ENCODE measurements at places on chromosomes 2 and 18.

GRCh38 chr2:108226564-108226963 lies 13.2 kb upstream of the SULT1C3 start:
- no peak for DNase-seq

GRCh38 chr2:138209009-138209408 lies 244.7 kb downstream of the HNMT start:
- no peak for DNase-seq

- DNase-seq: no peak
These were observed 98.0 kb downstream of the MARCHF4 start for GRCh38 chr2:216274194-216274840.

DNA sequence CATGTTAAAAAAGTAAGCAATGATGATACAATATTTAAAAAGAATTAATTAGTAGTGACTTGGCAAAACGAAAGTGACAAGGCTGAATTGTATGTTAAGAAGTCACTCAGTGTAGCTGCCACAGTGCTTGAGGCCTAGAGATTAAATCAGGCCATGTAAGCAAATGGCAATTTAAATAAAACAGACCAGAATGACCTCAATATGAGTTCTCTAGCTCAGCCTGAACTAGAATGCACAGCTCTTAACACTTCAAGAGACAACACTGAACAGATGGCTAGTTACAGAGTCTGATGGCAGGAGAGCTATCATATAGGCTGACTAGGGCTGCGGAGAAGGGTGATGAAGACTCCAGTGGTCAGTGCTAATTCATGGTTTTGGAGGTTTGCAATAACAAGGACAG lies 117.9 kb upstream of the ZBTB14 start:
- DNase-seq: no peak

GRCh38 chr2:230842473-230842872 lies 22.3 kb upstream of the ITM2C start:
- no peak for DNase-seq

DNA sequence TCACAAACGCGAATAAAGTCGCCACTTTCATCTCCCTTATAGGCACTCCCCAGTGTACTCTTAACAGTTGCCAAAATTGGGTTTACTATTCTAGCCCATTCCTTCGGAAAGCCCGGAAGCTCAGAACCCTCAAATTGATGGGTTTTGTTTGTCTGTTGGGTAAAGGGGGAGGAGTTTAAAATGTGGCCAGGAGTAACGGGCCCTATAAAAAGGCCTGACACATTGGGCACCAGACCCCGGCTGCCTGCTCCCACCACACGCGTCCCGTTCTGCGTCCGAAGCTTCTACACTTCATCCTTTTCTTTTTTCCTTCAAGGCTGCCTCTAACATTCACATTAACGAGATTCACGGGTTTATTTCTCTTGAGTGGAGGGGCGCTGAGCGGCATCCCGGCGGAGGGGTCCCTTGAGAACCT lies 837 bp downstream of the NHEJ1 start:
- DNase-seq: no peak

GRCh38 chr2:14451312-14451711 lies 181.2 kb upstream of the LRATD1 start:
- DNase-seq: no peak

GRCh38 chr2:175476374-175476773 lies 294.9 kb upstream of the ATP5MC3 start:
- DNase-seq: no peak

- no peak for DNase-seq
These were observed 1588.5 kb upstream of the PIK3C3 start for GRCh38 chr18:40366521-40366920.

DNA sequence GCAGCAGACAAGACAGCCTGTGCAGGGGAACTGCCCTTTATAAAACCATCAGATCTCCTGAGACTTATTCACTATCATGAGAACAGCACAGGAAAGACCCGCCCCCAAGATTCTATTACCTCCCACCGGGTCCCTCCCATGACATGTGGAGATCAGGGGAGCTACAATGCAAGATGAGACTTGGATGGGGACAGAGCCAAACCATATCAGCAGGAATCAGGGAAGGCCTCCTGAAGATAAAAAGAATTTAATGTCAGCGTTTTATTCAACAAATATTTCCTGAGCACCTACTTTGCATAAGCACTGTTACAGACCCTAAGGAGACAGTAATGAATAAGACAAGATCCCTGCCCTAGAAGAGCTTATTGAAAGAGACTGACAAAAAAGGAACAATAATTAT lies 105.0 kb downstream of the AP1S3 start:
- DNase-seq: no peak

GRCh38 chr2:144455987-144456386 lies 63.9 kb downstream of the ZEB2 start:
- DNase-seq: no peak

DNA sequence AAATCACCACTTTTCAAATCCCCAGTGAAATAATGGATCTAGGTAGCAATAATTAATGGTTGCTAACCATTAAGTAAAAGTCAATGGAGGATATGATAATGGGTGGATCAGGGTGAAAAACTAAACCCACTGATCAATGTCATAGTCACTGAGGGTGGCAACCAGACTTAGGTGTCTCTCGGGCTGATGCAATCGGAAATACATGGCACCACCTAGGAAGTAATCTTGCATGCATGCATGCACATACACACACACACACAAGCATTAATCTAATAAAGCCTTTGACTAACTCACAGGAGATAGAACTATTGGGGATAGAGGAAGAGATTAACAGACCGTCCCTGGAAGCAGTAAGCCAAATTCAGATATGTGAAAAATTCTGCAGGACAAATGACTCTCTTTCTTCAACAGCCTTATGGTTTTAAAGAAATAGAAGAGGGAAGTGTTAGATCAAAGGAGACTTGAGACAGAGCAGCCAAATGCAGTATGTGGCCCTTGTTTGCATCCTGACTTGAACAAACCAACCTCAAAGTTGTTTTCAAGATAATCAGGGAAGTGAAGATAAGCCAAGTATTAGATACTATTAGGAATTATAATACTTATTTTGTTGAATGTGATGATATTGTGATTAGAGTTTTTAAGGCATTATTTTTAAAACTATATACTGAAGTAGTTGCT lies 186.0 kb upstream of the RMP24 start:
- no peak for DNase-seq

DNA sequence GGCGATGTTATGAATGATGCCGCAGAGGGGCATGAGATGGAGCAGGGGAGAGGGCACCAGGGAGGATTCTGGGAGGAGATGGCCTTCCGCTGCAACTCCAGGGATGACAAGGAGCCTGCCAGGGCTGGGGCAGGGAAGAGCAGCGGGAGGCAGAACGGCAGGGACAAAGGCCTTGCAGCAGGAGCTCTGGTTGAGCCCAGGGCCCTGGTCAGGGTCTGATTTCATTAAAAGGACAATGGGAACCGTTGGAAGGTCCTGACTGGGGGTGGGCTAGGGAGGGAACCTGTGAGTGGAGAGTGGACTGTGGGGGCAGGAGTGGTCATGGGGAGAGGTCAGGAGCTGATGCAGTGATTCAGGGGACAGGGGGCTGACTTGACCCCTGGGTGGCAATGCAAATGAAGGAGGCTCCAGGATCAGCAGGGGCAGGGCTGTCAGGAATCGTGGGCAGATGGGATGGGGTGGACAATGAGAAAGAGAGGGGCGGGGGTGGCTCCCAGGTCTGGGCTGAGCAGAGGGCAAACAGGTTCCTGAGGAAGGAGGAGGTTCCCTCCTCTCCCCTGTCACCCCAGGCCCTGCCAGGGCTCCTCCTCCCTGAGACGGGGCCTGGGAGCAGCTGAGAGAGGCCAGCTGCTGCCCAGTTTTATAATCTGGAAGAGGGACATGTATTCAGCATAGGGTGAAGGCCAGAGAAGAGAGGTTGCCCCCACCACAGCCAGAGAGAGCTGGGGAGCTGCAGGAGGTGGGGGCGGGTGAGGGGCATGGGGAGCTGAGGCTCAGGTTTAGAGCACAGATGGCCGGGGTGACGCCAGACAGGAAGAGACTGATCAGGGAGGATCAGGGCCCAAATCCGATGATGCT lies 7.3 kb upstream of the DUSP2 start:
- no peak for DNase-seq

GRCh38 chr18:27839141-27839540 lies 337.8 kb downstream of the CDH2 start:
- DNase-seq: no peak

DNA sequence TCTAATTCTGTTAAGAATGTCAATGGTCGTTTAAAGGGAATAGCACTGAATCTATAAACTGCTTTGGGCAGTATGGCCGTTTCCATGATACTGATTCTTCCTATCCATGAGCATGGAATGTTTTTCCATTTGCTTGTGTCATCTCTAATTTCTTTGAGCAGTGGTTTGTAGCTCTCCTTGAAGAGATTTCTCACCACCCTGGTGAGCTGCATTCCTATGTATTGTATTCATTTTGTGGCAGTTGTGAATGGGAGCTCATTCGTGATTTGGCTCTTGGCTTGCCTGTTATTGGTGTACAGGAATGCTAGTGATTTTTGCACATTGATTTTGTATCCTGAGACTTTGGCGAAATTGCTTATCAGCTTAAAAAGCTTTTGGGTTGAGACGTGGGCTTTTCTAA lies 38.3 kb upstream of the WDR75 start:
- DNase-seq: no peak

GRCh38 chr2:37324786-37325624 lies at the start of gene PRKD3:
TSS of gene PRKD3 (minus strand) at chr2:37324833. CDS start at chr2:37316524, 8,309 bp downstream.
- peak; percentile 14 for DNase-seq

GRCh38 chr18:7023581-7023980 lies 94.0 kb downstream of the LAMA1 start:
- no peak for DNase-seq

DNA sequence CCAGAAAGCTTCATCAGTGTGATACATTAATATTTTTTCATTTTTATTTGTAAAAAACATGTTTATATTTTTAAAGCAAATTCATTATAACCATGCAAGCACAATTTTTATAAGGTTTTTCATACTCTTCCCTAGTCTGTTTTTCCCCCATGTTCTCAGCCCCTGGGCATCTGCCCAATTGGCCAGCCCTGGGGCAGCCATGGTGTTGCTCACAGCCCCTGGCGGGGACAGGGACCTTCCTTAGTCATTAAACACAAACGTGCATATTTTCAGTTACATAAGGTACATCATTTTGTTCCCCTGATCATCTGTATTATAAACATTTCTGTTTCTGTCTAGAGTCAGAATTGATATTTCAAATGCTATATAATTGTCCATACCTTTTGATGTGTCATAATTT lies 150.0 kb downstream of the ESCO1 start:
- no peak for DNase-seq

- no peak for DNase-seq
These were observed 52.7 kb upstream of the PELI1 start for GRCh38 chr2:64196963-64197362.

- DNase-seq: no peak
These were observed 43.3 kb downstream of the CACNB4 start for GRCh38 chr2:152055366-152056108.

GRCh38 chr2:140842110-140842509 lies 1288.7 kb downstream of the LRP1B start:
- no peak for DNase-seq

- no peak for DNase-seq
These were observed 328.4 kb downstream of the PAX3 start for GRCh38 chr2:221970389-221970788.

DNA sequence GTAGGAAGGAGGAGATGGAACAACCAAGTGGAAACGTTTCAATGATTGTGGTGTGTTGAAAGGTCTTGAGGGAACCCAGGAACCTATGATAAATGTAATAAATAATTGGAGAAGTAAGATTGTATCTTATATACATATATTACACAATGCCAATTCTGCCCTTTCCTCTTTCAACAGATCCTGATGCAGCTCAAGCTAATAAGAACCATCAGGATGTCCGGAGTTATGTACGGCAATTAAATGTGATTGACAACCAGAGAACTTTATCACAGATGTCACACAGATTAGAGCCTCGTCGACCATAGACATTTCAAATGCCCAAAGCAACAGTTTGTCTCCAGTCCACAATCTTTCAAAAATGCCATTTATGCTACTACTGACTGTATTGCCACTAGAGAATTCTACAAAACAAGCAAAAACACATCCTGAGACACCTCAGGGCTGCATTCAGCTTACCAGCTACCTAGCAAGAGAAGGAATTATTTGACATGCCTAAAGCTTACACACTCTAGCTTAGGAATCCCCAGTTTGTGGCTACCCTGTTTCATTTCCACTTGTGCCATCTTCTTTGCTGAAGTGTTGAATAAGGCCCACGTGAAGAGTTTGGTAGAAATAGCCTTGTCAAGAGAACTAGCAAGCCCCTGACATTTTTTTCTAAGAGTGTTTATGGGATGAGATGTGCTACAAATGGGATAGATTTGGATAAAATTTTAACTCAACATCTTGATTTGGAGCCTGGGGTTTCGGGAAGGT lies 24.0 kb upstream of the MAP3K20 start:
- DNase-seq: no peak

DNA sequence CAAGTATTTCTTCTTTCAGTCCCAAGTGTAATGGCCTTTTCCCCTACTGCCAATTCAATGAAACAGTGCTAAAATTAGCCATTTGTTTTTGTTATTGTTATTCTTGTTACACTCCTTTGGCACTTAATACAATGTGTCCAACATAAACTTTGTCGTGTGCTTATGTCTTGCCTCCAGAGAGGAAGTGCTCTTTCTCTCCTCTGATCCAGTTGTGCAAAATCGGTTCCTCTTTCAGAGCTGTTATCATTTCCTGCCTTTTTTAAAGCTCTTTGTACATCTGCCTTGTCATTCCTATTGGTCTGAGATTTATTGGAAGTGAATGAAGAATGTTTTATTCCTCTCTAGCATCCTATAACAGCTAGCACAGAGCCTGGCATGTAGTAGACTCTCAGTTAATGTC lies 623.2 kb upstream of the ID2 start:
- DNase-seq: no peak

All from stimulated activated CD8-positive, alpha-beta memory T cell treated with anti-CD3 and anti-CD28 coated beads, Interleukin-4, amount 100 ng/mL, for 1 hour (primary cell).